Left ventricle myocardium inferior (tissue), 1 donor: ENCODE measurements at places on chromosomes 11 and 22.

GRCh38 chr11:128039140-128040021, 548.0 kb downstream of the ETS1 start:
- no peak for DNase-seq

DNA sequence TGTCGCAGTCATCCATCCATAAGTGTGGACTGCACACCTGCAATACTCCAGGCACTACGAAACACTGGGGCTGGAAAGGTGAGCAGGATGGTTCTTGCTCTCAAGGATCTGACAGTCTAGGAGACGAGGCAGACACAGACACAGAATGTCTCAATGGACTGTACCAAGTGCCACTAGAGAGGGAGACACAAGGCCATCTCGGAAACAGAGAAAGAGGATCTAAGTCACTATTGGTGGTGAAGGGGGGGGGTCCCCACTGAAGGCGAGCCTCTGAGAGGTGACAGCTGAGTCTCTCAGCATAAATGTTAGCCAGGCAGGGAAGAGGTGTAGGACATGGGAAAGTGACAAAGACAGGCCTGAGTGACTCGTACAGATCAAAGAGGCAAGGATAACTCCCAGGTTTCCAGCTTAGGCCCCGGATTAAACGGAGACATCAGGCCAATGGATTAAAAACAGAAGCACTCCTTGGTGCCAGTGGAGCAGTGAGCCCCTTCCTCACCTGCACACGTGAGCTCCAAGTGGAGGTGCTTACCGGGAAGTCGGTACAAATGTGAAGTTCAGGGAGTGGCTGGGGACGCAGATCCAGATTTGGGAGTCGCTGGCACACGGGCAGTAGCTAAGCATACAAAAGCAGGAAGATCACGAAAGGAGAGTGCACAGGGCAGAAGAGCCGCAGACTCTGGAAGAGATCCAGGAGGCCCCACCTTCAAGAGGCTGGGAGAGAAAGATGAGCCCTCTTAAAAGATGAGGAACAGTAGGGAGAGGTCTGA, 117.2 kb downstream of the MICAL3 start:
- no peak for DNase-seq

GRCh38 chr11:112762707-112763090, 198.5 kb upstream of the NCAM1 start:
- DNase-seq: no peak

DNA sequence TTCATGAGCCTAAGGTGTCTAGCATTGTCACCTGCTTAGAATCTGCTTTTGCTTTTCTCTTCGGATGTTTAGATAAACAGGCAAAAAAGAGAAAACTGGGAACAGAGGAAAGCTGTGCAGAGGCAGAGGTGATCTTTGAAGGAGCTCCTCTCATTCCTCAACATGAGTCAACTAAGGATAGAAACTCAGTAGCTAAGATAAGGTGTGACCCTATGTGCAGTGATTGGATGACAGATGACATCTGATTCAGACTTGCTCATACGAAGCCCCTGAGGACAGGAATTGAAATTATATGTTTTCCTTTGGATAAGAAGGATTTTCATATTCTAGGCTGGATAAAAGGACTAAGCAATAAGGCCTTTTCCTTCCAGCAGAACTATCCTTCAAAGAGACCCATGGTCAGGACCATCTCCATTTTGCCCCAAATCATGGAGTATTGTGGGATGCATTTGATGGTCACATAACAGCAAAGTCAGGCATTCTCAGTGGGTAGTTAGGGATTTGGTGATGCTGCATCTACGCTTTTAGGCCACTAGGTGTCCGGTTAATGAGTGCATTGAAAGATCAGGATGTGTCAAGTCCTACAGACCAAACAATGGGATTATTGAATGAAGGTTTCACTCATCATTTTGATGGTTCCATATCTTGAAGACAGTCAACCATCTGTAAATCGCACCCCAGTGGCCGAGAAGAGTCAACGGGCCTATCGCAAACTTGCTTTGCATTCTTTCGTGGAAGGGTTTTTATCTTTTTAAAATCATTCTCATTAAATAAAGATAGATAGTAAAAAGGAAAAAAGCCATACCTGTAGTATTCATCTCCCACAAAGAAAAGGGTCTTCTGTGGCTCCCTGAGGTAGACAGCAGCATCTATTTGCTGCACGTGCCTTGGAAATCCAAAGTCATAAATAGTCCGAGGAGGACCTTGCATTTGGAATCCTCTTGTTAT, 32.2 kb downstream of the MMP20 start:
- DNase-seq: no peak

DNA sequence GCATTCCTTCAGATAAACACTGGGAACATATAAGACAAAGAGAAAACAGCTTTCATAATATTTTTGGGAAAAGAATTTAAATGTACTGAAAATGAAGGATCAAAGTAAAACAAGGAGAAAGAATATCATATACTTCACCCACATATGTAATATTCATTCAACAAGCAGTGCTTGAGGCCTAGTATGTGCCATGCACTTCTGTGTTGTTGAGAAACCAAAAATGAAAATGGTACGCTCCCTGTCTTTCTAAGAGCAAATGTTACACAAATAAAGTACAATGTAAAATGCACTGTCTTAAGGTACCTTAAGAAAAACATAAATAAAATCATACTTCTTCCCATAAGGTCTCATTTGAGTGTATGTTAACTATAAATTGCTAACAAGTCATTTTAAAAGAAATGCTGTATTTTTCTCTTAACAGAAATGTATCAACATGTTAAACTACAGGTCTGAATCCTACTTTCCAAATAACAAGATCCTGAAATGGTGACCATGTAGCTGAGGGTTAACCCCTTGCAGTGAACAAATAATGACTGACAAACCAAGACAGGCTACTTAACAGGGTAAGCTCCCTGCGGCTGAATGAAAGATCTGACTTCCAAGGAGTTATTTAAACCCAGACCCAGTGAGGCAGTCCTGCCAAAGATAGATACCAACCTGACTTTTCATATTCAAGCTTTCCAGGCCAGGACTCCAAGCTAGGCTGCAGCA, 377.6 kb downstream of the DCDC1 start:
- no peak for DNase-seq

GRCh38 chr11:111019451-111019850, 226.1 kb upstream of the POU2AF2 start:
- DNase-seq: no peak

- no peak for DNase-seq
Measured at GRCh38 chr11:62373464-62374119, 36.3 kb downstream of the ASRGL1 start.

DNA sequence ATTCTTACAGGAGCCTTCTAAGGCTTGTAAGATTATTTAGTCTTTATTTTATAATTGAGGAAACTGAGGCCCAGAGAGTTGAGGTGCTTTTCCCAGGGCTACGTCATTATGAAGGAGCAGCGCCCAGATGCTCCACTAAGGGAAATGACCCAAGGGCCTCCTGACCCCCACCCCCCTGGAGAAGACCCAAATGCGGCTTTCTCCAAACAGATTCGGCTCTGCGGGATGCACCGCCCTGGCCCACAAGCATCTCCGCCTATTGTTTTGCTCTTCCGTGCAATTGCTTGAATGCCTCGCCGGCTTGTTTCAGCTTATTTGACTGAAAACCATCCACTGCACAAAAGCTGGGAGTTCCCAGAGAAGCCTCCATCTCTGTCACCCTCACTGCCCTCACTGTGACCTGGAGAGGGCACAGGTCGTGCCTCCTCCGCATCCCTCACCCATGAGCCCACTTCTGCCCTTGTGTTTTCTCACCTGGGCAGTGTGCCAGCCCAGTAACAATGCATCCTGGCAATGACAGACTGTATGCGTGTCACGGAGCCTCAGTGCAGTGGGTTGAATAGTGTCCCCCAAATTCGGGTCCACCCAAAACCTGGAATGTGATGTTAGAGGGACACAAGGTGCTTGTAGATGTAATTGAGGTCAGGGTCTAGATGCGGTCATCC, 790.2 kb downstream of the TBC1D22A start:
- no peak for DNase-seq

DNA sequence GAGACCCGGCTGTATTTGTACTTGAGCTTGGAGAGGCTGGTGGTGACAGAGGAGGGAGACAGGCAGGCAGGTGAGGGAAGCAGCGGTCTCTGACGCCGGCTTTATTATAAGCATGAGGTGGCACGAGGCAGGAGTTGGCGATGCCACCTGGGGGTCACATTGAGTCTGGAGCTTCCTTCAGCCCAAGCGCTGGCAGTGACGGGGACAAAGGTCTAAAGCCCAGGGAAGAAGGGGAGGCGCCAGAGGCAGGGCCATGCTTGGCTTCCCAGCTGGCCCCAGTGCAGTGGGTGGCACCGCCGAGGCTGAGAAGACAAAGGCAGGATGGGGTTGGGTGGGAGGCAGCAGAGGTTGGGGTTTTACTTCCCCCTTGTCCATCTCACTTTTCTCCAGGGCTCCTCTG, 4.5 kb downstream of the FXYD2 start:
- DNase-seq: no peak

GRCh38 chr11:105181521-105181920, 42.0 kb upstream of the CARD18 start:
- DNase-seq: no peak

- DNase-seq: no peak
Measured at GRCh38 chr11:92557879-92558278, 333.3 kb downstream of the FAT3 start.

GRCh38 chr11:532986-533585, 2.3 kb downstream of the HRAS start:
- no peak for DNase-seq

DNA sequence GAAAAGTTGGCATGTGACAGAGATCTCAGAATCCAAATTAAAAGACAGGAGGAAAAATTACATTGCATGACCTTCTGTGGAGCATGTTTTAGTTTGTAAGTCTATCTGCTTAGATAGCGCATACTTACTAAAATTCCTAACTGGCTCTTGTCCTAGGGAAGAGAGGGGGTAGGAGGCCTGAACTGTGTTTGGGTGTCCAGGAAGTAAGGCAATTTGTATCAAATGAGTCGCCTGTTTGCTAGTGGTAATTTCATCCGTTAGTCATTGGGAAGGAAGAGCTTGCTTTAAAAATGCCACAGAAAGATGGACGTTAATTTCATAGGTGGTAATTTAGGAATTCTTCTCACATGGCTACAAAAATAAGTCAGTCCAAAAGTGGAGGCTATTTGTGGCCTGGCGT, 18.5 kb downstream of the GRK3 start:
- no peak for DNase-seq

- DNase-seq: no peak
Measured at GRCh38 chr11:117781627-117782026, 15.4 kb downstream of the DSCAML1 start.

DNA sequence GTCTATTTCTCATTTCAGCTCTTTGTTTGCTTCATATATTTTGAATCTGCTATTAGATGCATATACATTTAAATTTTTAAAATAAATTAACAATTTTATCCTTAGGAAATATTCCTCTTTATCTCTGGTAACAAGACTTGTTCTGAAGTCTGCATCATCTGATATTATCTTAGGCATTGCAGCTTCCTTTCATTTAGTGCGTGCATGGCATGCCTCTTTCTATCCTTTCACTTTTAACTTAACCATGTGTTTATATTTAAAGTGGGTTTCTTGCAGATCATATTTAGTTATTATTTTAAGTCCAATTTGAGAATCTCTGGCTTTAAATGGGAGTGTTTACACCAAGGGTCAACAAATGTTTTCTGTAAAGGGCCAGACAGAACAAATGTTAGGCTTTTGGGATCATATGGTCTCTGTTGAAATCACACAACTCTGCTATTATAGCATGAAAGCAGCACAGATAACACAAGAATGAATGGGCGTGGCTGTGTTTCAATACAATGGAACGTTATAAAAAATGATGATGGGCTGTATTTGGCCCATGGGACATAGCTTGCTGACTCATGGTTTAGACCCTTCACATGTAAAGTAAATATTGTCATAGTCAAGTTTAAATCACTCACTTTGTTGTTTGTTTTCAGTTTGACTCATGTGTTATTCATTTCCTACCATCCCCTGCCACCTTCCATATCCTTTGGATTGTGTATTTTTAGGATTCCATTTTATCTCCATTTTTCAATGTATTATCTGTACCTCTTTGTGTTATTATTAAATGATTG, 83.9 kb upstream of the SNX19 start:
- no peak for DNase-seq

DNA sequence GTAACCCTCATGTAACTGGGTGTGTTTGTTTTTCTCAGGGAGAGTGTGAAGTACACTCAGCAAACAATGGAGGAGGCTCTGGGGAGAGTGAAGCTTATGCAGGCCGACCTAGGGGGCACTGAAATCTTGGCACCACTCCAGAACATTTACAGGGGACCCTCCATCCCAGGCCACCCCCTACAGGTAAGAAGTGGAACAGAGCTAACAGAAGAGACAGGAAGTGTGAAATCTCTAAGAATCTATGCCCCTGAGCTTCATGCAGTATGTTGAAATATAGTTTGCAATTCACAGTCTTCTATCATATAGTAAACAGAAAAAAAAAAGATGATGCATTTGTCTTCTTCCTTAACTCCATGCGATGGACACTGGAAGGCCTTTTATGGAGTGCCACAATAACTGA, 8.4 kb downstream of the VWA5A start:
- no peak for DNase-seq

DNA sequence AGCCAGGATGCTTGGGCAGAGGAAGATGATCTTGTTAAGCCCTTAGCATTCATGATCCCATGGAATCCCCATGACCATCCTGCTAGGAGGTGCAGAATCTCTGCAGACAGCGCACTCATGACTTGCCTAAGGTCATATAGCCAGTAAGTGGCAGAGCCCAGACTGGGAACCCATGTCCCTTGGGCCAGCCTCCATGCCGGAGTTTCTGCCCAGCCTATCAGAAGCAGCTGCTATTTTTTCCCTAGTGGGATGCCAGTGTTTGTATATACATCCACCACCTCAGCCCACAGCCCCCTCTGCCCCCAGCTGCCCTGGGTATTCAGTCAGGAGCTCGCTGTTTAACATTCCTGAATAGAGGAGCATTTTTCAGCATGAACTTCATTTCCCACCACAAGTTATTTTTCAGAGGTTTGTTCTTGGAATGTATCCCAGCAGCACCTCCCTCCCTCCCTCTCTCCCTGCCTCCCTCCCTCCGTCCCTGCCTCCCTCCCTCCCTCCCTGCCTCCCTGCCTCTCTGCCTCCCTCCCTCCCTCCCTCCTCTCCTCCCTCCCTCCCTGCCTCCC, 34.4 kb upstream of the SUSD2 start:
- peak; percentile 45 for DNase-seq

DNA sequence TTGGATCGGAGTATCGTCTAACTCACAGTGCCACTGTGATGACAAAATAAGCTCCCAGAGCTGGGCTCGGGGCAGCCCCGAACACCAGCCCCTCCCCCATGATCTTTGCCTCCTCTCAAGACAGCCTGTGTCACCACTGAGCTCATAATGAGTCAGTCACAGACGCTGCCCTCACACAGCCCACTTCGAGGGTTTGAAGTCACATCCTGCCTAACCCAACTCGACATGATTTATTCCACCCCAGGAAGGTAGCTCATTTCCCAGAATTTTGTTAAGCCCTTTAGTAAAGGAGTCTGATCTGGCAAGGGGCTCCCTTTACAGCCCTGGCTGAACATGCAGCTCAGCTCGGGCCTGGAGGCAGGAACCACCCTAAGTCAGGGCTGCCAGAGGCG, 22.8 kb downstream of the MYH9 start:
- peak; percentile 44 for DNase-seq
